NCI-H1105 (cell line): ENCODE measurements at places on chromosomes 5 and 9.

GRCh38 chr5:151480384-151481293 is 33.2 kb downstream of the SLC36A1 start:
- DNase-seq = no peak

- no peak for DNase-seq
Observed at GRCh38 chr5:95565280-95565920, 10.5 kb downstream of the ARSK start.

- DNase-seq = no peak
Observed at GRCh38 chr5:42518595-42519221, 95.5 kb downstream of the GHR start.

DNA sequence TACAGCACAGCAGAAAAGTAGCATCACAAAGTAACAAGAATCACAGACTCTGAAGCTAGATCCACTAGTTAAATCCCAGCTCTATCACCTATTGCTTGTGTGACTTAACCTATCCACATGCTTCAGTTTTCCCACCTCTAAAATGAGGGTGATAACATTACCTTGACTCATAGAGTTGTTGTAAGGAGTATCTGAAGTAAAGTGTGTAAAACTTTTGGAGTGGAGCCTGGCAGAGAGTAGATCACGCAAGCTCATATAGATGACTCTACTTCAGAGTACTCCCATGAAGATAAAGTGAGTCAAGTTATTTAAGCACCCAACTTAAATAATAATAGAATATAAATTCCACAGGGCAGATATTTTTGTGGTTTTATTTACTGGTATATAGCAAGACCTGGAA is 94.5 kb upstream of the FER start:
- DNase-seq = no peak

- no peak for DNase-seq
Observed at GRCh38 chr9:14573319-14573718, 119.9 kb downstream of the ZDHHC21 start.

- no peak for DNase-seq
Observed at GRCh38 chr5:13640270-13640669, 304.2 kb downstream of the DNAH5 start.

DNA sequence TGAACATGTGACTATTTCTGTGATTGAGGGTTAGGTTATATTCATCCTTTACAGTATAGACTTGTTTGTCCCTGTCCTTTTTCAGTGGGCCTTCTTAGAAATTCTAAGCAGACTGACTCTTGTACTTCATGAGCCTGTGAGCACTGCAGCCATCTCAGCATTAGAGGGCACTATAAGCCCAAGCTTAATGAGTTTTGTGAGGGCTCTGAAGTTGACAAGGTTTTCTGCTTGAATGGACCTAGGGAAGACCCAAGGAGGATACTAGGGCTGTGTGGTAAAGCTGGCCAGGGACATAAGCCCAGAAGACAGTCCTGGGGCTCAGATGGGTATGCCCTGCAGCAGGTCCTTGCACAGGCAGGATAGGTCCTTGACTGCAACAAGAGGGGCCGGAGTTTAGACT is 126.5 kb downstream of the MRPS30 start:
- no peak for DNase-seq

GRCh38 chr9:134299883-134300282 is 26.4 kb upstream of the RXRA start:
- no peak for DNase-seq

- DNase-seq = no peak
Observed at GRCh38 chr9:78267889-78268288, 29.0 kb upstream of the PSAT1 start.

DNA sequence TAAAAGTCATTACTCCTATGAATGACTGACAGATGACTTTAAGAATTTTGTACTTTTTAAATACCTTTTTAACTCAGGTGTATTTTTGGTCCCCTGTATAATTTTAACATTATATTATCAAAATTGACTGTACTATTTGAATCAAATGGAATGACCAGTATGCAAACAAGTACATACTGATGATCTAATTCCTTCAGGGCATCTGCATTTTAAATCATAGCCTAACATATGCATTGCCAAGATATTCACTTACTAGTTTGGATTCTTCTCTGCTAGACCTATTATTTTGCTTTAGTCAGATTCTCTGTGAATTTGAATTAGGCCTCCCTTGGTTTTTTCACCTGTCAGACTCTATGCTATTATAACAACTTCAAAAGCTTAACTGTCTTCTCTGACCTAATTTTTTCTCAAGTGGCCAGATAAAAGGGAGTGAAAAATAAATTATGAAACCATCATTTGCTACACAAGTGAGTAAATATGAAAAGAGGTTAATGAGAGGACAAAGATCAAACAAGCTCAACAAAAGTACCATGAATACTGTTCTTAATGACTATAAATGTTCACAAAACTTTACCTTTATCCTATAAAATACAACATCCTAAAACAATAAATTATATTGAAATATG is 1505.2 kb upstream of the CDH9 start:
- DNase-seq = peak; percentile 18

DNA sequence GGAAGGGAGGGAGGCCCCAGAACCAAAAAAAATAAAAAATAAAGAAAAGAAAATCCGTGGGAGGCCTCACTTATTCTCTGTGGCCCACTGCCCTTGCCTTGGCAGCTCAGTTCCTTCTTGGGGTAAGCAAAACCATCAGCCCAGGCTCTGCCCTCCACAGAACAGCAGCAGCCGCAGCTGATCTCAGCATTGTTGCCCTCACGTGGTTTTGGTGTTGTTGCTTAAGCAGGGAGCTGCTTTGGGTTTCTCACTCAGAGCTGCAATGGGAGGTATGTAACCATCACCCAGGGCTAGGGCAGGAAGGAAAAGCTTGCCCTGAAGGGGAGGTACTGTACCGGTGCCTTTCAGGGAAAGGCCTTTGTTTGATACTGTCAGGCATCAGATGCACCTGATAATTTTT is 374.7 kb upstream of the WWC1 start:
- no peak for DNase-seq

- DNase-seq = no peak
Observed at GRCh38 chr5:145110834-145111233, 724.3 kb downstream of the PRELID2 start.

DNA sequence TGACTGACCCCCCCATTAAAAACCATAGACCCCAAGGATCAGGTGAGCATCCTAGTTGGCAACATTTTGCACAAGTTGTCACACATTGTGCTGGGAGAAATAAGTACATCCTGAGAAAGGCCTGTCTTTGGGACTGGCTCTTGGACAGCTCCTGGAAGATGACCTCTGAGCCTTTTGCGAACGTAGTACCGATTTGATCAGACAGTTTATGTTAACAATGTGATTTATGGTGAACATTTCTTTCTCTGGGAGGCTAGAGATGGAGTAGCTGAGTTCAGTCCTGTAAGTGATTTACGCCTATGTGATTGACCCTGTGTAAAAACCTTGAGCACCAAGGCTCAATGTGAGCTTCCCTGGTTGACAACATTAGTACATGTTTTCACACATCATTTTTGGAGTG is 41.7 kb downstream of the LOX start:
- DNase-seq = no peak

DNA sequence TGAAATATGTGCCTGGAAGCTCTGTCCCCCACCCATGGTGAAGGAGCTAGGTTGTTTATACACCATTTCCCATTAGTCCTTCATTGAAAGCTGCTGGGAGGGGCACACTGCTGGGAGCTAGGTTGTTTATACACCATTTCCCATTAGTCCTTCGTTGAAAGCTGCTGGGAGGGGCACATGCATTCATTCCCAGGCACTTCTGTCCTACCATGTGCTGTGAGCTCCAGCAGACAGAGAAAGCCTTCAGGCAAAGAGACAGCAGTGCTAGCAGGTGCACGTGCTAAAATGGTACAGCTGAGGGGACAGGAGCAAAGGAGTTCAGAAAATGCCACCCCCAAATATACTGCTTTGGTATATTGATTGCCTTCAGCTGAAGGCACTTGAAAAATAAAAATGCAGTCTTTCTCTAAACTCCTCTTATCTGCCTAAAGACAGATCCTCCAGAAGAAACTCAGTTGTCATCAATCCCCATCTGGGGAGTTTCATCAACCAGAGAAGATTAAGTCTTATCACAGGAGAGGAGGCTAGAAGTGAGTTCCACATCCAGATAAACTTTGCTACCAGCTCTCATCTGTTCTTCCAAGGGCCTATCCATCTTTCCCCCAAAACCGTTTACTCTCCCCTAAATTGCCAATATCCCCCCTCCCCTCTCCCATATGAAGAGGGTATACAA is 27.7 kb upstream of the DAPK1 start:
- no peak for DNase-seq

- no peak for DNase-seq
Observed at GRCh38 chr9:88308831-88309560, 79.2 kb upstream of the SPIN1 start.

GRCh38 chr9:100307080-100307479 is 45.7 kb downstream of the TEX10 start:
- DNase-seq = no peak

- DNase-seq = no peak
Observed at GRCh38 chr9:130698514-130698913, 4.9 kb downstream of the EXOSC2 start.

GRCh38 chr5:40402007-40402364 is 277.7 kb upstream of the PTGER4 start:
- no peak for DNase-seq

GRCh38 chr5:123033157-123033671 is 3.3 kb downstream of the PPIC start:
- no peak for DNase-seq

- DNase-seq = no peak
Observed at GRCh38 chr9:132947756-132948155, 3.3 kb upstream of the TSC1 start.

GRCh38 chr5:73374520-73375190 is 73.9 kb downstream of the FOXD1 start:
- no peak for DNase-seq

DNA sequence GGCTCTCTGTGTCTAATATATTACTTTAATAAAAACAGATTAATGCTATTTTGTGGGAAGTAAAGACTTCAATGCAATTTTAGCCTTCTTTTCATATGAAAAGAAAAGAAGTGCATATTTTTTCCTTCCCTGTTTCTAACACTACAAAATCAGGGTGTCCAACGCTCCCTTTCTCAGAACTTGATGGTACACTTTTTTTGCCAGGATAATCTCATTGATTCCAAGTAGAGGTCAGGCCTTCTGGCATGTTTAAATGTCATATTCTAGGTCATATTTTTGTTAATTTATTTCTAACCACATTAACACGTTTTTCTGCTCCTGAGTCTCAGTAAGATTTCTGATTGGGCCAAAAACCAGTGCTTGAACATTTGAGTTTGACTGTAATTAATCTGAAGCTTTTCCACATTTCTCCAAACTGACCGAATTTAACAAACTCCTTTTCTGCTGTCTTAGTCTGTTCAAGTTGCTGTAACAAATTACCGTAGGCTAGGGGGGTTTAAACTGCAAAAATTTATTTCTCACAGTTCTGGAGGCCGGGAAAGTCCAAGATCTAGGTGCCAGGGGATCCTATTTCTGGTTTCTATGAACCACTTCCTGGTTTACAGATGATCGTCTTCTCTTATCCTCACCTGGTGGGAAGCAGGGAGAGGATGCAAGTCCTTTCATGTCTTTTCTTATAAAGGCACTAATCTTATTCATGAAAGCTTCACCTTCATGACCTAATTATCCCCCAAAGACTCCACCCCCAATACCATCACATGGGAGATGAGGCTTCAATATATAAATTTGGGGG is 63.2 kb upstream of the ELL2 start:
- no peak for DNase-seq

- no peak for DNase-seq
Observed at GRCh38 chr9:77916410-77916819, 115.2 kb downstream of the GNAQ start.

DNA sequence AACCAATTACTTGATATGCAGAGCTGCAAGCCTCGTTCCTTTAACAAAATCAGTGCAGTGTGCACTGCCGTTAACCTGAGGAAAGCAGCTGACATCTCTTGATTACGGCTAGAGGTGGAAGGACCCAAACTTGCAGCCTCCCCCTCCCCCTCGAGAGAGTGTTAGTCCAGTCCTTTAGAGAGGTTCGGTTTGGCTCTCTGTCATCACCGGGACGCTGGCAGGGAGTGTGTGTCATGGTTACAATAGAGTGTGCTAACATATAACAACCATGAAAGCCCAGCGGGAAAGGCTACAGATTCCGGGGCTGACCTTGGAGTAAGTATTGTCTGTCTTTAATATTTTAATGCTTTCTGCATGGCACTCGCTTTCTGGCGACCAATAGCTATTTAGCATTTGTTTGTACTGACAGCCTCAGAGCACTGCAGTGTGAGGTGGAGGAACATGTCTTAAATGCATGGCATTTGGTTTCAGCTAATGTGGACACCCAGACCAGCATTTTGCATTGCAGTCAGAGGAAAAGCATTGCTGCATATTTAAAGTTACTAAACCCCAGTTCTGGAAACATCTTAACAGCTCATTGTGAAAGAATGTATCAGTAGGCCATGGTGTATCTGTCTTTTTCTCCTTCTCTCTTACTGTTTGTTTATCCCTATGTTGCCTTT is 237.5 kb downstream of the CD180 start:
- no peak for DNase-seq

- DNase-seq = no peak
Observed at GRCh38 chr9:121692606-121693387, 41.4 kb downstream of the DAB2IP start.

DNA sequence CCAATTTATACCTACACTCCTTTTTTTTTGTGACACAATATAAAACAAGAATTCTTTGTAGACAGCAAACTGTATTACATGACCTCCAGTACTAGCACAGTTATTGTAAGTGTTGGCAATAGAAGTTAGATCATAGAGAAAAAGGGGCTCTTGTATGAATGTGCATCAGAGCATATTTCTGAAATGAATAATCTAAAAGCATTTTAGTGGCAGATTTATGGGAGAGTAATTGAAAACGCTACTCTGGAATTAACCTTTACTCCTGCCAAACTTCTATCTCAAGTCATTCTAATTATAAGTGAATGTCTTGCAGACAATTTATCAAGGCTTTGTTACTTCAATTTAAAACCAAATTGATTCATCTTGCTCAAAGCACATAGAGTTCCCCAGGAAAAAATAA is 968.1 kb downstream of the TAF11L14 start:
- no peak for DNase-seq

DNA sequence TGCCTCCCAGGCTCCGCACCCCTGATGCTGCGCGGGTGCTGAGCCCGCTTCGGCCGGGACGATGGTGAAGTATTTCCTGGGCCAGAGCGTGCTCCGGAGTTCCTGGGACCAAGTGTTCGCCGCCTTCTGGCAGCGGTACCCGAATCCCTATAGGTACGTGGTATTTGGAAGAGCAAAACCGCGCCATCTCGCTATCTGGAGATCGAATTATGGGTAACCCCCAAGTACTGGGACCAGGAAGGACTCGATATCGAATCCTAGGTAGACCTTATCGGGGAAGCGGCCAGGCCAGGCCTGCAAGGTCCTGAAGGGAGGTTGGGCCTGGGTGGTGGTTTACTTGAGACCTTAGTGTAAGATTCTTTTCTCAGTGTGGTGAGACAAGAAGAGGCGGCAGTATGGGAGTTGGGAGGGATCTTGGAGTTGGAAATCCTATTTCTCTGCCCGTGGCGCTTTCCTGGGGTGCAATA is 359 bp downstream of the PRELID1 start:
- DNase-seq = no peak

DNA sequence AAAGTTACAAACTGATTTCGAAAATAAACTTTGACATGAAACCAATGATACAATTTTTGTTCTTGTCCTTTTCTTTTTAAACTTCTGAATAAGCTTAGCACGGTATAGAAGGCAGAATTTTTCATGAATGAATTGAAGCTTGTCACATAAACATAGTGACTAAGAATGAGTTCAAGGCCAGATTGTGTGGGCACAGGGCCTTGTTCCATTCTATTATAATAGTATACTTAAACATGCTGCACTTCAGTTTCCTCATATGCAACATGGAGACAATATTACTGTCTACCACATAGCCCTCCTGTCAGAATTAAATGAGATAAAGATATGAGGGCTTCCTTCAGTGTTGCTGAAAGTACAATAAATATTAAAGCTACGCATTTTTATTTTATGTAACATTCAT is 204.2 kb upstream of the HAPLN1 start:
- no peak for DNase-seq
